ENCODE measurements at places on chromosomes 13 and 19.
A peak's percentile ranks its signal among the peaks of the same experiment; 100 is the strongest.

DNA sequence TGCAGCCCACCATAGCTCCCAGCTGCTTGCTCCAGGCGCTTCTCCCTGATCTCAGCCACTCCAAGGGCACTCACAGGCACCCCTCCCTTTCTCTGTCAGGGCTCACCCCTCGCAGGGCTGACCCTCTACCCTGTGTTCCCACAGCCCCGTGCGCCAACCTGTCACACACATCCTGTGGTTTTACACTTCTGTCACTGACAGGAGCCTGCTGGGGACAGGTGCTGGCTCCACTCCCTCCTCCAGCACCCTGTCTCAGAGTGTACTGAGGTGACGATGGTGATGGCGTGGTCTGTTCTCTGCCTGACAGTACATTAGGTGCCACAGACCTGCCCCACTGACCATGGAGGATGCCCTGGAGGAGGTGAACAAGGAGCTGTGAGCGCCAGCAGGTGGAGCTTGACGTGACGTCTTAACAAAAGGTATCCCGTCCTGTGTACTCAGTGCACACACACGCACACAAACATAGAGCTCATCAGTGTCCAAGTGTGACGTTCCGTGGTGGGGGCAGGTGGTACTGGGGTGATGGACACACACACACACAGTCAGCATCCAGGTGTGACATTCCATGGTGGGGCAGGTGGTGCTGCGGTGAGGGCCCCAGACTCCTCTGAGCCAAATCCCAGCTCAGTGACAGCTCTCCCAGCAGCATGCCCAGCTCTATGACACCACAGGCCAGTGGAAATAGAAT is 20.9 kb downstream of the C19orf44 start:
- DNase-seq: no peak

- DNase-seq: no peak
Measured at GRCh38 chr19:35327642-35328041, 1.3 kb upstream of the CD22 start.

DNA sequence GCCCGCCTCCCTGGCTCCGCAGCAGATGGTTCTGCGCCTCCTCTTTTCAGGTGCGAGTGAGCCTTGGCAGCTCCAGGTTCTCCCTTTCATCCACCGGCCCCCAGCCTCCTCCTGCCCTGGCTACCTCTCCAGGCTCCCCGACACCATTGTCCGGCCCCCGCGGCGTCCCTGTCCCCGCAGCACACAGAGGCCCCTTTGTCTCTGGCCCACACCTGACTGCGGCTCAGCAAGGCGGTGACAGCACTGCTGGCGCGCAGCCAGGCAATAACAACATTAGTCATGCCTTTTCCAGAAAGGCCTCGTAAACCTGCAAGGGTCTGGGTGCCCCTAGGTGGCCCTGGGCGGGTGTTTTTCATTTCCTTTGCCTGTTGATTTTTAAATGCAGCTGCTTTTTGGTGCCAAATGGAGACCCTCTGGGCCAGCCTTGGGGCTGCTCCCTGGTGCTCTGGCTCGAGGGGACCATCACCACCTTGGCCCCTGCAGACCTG is 73.2 kb upstream of the MEDAG start:
- peak; percentile 52 for DNase-seq

DNA sequence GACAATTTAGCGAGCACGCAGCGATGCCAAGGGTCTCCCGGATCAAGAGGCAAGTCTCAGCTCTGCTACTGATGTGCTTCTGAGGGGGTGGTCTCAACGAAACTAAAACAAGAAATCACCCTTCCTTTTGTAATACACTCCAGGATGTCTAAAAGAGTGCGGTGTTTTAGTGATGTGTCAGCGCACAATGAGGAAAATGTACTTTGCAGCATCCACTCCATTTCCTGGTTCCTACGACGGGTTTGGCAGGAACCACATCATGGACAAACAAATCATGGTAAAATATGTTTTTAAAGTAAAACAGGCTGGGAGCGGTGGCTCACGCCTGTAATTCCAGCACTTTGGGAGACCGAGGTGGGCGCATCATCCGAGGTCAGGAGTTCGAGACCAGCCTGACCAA is 154.0 kb upstream of the TSC22D1 start:
- no peak for DNase-seq

DNA sequence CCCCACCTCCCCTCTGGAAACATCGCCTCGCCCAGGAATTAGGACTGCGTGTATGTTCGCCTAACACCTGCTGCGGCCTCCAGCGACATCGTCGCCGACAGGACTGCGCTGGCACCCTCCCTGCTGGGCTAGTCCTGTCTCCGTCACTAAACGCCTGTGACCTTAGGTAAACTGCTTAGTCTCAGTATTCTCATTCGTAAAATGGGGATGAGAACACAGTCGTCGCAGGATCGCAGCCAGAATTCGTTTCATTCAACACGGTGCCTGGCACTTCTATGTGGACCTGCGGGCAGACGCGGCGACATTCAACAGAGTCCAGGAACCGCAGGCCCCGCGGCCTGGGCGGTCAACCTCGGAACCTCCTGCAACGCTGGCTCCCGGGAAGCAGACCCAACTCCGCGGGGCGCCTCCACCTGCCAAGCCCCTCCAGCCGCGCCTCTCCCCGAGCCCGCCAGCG is 485 bp downstream of the CRYL1 start:
- no peak for DNase-seq

DNA sequence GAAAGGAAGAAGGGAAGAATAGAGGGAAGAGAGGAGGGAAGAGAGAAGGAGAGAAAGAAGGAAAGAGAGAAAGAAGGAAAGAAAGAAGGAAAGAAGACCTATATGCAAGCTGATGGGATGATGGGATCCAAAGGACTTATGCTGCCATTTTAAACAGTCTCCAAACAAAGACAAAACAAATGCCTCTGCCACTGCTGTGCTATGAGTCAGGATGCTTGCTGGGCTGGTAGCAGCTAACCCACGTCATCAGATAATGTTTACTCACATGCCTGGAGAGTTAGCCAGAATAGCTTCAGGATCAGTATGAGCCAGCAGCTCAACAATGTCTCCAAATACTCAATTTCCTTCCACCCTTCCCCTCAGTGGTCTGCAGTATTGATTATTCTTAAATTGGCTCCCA is 12.0 kb upstream of the ZNF274 start:
- DNase-seq: no peak

GRCh38 chr19:54154603-54155345 is 4.7 kb downstream of the LENG1 start:
- no peak for DNase-seq

DNA sequence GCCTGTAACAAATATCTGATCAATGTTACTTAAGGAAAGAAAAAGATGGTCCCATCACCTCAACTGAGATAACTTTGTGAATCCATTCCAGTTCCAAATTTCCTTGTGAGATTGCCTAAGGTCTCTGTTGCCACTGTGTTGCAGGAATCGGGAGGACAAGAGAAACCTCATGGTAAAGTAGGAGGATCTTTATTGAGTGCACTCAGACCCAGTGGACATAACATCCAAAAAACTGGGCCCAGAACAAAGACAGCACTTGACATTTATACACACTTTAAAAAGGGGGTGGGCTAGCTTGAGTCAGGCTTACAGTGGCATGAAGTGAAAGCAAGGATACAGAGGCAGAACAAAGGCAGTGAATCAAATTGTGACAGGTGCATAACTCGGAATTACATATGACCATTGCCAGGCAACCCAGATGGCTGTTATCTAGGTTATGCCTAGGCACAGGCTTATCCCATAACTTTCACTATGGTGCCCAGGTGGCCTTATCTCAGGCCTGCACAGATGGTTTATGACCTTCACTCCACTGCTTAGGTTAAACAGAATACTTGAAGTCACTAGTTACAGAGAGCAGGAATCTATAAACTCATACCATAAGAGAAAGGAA is 459.4 kb upstream of the PCDH20 start:
- no peak for DNase-seq

DNA sequence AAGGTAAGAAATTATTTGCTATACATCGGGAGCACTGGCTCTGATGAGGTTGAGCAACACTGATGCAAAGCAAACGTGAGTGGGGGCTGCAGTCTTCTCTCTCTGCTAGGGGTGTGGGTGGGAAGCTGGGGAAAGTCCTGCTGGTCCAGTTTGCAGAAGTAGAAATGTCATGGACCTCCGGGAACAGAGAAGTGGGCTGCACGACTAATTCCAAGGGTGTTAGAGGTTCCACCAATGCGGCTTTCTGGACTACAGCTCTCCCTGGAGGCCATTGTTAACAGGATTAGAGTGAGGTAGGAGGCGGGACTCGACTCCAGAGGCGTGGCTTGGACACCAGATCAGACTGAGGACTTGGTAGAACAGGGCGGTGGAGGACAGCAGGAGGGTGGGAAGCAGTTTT is 5.7 kb upstream of the FBXO27 start:
- peak; percentile 60 for DNase-seq

DNA sequence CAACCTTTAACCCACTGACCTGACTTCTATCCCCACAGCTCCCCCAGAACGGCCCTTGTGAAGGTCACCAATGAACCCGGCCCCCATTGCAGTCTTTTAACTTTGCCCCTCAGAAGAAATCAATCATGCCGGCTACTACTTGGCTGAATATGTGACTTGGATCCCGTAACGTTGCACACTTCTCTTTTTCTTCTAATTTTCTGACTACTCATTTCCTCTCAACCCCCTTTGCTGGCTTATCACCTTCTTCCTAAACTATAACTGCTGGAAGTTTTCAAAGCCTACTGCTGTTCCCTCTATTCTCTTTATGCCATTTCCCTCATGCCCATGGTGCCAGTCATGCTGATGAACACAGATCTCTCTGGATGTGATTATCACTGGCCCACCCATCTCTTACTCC is 367.6 kb downstream of the DNAJC15 start:
- no peak for DNase-seq

DNA sequence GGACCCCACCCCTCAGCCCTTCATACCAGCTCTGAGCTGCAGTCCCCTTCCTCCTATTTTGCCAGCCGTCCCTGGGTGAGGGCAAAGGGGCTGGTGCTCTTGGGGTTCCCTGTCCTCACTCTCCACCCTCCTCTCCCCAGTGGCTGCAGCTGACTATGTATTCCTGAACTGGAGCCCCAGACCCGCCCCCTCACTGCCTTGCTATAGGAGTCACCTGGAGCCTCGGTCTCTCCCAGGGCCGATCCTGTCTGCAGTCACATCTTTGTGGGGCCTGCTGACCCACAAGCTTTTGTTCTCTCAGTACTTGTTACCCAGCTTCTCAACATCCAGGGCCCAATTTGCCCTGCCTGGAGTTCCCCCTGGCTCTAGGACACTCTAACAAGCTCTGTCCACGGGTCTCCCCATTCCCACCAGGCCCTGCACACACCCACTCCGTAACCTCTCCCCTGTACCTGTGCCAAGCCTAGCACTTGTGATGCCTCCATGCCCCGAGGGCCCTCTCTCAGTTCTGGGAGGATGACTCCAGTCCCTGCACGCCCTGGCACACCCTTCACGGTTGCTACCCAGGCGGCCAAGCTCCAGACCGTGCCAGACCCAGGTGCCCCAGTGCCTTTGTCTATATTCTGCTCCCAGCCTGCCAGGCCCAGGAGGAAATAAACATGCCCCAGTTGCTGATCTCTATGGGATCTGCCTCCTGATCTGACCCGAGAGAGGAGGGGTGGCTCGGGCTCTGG is 2.4 kb downstream of the COX7A1 start:
- DNase-seq: no peak

- DNase-seq: no peak
Measured at GRCh38 chr19:17411801-17412200, 6.4 kb upstream of the BST2 start.

DNA sequence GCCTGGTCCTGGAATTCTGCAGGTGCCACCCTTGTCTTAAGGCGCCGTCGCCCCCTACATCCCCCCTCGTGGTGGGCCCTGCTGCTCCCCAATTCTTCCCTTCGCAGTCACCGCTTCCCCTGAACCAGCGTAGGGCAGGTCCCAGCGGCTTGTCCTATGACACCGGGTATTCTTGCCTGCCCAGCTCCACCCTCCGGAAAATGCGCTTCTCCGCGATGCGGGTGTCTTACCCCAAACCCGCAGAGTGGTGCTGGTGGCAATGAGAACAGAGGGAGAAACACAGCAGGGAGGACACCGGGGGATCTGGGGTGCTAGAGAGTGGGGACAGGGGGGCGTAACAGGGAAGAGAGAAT is 9.0 kb downstream of the ZNF808 start:
- DNase-seq: no peak
